Stimulated activated CD8-positive, alpha-beta memory T cell treated with anti-CD3 and anti-CD28 coated beads, Interleukin-7, amount 100 ng/mL, for 48 hours (primary cell): ENCODE measurements at places on chromosomes 4 and X.

DNA sequence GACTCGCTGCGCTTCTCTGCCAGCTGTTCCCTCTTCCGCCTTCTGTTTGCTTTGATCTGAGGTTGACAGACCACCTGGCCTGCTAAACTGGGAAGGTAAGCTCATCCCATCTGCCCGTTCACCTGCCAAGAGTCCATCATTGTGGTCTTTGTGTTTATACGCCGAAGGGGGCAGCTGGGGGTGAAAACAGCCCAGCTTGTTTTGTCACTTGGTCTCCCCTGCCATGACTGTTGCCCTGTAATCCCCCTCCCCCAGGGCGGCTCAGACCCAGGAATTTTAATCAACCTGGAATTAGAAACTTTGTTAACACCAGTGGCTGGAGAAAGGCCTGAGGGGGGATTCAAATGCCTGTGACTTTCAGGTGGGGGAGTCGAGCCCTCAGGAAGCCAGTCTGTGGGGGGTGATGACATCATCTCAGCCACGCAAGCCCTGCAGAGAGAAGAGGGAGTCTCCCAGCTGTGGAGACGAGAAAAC, 333.3 kb downstream of the BCOR start:
- DNase-seq = no peak

DNA sequence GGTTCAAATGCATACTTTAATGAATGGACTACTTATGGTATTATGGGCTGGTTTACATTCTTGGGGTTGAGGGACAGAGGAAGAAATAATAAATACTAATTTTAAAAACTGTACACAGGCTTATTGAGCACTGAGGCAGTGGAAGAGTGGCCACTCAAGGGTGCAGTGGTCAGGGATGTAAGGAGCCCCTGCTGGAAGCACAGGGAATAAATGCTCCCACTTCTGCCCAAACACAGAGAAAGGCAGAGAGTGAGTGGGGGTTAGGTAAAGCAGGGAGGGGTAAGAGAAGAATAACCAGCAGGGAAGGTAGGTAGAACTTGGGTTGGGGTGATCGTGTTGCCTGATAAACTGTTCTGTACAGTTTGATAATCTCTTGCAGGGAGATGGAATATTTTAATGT, 60.0 kb downstream of the GAB1 start:
- no peak for DNase-seq

- DNase-seq = no peak
Measured at GRCh38 chr4:18975916-18976808, 954.6 kb upstream of the LCORL start.

DNA sequence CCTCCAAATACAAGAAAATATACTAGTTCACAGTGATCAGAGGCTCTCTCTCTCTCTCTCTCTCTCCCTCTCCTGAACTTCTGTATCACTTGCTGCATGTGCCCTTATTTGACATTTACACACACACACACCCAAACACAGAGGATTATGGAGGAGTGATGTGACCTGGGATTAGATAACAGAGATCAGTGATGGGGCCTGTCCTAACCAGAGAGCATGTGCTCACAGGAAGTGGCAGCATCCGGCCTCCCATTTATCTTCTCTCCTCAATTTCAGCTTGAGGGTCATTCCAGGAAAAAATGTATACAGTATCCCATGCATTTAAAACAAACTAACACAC, 143.0 kb downstream of the TSPAN5 start:
- DNase-seq = no peak

GRCh38 chr4:123739806-123740205, 343.2 kb downstream of the SPRY1 start:
- DNase-seq = no peak

GRCh38 chr4:76148142-76148865, at the start of gene NUP54:
Gene NUP54, minus strand, starts transcription at chr4:76148397. Its CDS starts 23 bp downstream, at chr4:76148374.
- peak; percentile 91 for DNase-seq
